ENCODE measurements at places on chromosomes 7 and 10. TPM values are rescaled to one million over a fixed set of nuclear protein-coding genes. Genes with fewer than 3 reads are reported as not detected.

The ASB4 gene
- total RNA-seq: 0.07 TPM

The FXYD4 gene
- total RNA-seq: not detected

- DNase-seq: no peak
These were observed 16.1 kb downstream of the LYZL1 start for GRCh38 chr10:29304995-29305335.

GRCh38 chr7:151382079-151382885 is 27.6 kb downstream of the WDR86 start:
- no peak for DNase-seq

The FAM13C gene
- 6.8 TPM for total RNA-seq
